ENCODE measurements at places on chromosomes 3 and 15.

DNA sequence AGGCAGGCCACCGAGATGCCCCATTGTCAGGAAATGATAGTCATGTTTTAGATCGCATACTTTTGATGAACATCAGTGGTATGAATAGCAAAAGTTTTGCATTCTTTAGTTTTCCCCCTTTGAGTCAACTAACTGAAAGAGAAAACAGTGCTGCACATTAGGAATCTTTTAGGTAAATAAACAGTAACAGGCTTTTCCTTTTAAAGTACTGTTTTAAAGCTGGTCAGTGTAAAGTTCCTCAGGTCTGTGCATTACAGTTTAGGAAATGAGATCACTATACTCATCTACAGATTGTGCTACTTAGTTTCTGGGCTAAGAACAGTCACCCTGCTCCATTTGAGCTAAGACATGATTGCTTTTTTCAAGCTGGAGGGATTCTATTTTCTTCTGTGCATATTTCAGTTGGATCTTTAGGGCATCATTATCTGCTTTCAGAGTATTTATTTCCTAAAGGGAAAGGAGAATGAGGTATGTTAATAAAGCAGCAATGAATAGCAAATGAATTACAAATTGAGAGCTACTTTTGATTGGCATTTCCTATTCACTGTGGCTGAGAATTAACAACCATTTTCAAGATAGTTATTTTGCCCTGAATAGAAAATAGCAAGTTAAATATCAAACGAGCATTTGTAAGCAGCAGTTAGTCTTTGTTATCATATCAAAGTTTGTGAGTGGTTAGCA is 36.5 kb downstream of the FAM98B start:
- no peak for DNase-seq

GRCh38 chr3:4730719-4731118 is 237.6 kb downstream of the ITPR1 start:
- DNase-seq = no peak

DNA sequence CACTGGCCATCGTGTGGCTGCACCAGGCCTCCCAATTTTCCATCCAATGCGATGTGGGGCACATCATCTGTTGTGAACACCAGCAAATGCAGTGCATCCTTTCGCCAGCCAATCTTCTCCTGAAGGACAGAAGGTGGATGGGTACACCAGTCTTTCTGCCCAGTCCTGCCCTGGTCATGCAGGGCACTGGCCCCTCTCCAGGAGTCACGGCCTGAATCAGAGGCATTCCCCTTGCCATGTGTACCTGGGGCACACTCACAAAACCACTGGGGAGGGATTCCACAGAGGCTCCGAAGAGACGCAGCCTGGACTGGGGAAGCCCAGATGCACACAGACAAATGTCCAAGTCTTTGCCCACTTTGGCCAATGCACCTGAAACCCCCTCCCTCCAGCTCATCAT is 65.8 kb downstream of the ITGB5 start:
- no peak for DNase-seq

DNA sequence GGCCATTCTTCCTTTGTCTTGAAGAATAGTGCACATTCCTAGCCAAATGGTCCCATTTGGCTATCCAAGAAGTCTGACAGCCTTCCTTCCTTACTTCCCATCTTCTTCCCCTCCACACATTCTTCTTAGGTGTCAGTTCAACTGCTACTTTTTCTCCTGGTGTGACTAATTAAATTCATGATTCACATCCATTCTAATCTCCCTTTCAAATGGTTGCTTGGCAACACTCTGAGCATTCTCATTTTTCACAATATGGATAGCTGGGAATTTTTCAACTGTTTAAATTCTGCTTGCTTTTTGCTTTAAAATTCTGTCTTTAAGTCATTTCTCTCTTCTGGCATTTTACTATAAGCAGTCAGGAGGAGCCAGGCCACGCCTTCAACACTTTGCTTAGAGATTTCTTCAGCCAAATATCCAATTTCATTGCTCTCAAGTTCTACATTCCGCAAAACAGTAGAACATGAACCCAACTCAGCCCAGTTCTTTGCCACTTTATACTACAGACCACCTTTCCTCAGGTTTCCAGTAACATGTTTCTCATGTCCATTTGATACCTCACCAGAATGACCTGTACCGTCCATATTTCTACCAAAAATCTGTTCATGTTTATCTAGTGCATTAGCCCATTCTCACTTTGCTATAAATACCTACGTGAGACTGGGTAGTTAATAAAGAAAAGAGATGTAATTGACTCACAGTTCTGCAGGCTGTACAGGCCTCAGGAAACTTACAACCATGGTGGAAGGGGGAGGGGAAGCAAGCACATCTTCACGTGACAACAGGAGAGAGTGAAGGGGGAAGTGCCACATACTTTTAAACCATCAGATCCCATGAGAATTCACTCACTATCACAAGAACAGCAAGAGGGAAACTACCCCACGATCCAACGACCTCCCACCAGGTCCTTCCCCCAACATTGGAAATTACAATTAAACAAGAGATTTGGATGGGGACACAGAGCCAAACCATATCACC is 31.9 kb upstream of the MCF2L2 start:
- no peak for DNase-seq

- no peak for DNase-seq
Observed at GRCh38 chr3:53843195-53844177, 2.7 kb downstream of the CHDH start.

All from activated CD8-positive, alpha-beta memory T cell treated with anti-CD3 and anti-CD28 coated beads for 1 hour (primary cell).